ENCODE measurements at places on chromosomes 6 and 20.

DNA sequence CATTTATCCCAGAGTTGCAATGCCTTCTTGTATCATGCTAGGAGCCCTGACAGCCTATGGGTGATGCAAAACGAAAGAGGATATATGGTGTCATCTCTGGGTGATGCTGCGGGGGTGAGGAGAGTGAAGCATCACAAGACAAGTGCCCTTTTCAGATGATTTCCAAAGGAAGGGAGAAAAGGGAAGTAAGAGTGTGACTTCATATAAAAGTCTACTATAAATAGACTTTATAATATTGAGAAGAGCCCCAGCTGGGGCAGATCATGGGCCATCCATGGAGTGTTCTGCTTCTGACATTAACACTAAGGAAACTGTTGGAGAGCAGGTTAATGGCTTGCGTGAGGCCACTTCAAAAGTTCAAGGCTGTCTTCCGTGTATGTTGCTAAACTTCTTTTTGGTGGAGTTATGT lies 4.4 kb downstream of the CD83 start:
- DNase-seq: no peak

GRCh38 chr6:70221025-70221714 lies 81.7 kb downstream of the COL9A1 start:
- DNase-seq: no peak

- DNase-seq: no peak
Measured at GRCh38 chr6:169792306-169793015, 41.0 kb downstream of the ERMARD start.

GRCh38 chr6:3306848-3307247 lies 48.1 kb downstream of the PSMG4 start:
- no peak for DNase-seq

GRCh38 chr6:81751388-81752083 lies 945 bp downstream of the TENT5A start:
- no peak for DNase-seq

- DNase-seq: no peak
Measured at GRCh38 chr6:149013586-149014344, 266.9 kb downstream of the UST start.

DNA sequence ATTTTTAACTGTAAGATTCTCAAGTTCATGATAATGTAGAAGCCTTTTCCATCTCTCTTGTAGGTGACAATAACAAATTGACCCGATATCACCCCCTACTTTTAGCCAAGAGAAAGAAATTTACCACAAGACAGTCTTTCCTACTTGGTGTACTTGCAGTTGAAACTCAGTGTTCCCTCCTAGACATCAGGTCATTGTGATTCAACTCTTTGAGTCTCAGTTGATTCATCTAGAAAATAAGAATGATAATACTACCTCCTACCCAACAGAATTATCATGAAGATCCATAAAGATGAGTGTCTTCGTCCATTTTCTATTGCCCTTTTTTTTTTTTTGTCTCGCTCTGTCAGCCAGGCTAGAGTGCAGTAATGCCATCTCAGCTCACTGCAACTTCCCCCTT lies 51.3 kb upstream of the TRERF1 start:
- DNase-seq: no peak

GRCh38 chr20:23270382-23270911 lies 80.1 kb upstream of the NXT1 start:
- DNase-seq: no peak

DNA sequence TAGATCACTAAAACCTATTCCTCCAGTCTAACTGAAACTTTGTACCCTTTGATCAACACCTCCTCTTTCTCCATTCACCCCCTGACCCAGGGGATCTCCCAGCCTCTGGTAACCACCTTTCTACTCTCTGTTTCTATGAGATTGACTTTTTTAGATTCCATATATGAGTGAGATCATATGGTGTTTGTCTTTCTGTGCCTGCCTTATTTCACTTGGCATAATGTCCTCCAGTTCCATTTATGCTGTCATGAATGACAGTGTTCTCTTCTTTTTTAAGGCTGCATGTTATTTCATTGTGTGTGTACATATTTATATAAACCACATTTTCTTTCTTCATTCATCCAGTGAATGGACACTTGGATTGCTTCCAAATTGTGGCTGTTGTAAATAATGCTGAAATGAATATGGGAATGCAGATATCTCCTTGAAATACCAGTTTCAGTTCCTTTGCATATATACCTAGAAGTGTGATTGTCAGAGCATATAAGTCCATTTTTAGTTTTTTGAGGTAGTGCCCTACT lies 57.7 kb downstream of the DHX35 start:
- DNase-seq: peak; percentile 4

GRCh38 chr6:13559251-13559650 lies 15.2 kb upstream of the SIRT5 start:
- DNase-seq: no peak

DNA sequence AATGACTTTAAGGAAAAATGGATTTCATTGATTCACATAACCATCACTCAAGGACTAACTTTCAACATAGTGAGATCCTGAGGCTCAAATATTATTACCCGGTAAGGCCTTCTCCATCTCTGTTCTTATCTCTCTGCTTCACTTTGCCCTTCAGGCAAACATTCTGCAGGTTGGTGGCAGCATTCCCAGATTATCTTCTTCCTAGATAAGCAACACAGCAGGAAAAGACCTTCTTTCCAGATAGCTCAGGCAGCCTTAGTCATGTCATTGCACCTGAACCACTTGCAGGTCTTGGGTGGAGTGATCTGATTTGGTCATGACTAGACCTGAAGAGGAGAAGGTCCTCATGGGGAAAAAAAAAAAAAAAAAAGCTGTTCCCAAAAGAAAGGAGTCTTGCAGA lies 5.3 kb upstream of the HIVEP2 start:
- no peak for DNase-seq

DNA sequence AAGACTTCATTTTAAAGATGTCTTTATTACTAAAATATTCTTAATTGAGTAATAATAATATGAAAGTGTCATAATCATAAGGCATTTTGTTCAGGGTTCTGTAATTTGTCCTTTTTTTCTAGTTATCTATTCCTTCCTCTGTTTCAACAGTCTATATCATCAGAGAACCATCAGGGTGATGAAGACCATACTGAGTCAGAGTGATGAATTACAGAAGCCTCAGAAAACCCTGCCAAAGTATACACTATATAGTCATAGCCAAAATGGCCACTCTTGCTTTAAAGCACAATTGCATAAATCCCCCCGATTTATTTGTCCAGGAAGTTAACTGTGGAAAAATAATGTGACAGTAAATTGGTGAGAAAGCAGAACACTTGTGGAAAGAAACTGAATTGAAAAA lies 735.0 kb downstream of the EPHA7 start:
- no peak for DNase-seq

- no peak for DNase-seq
Measured at GRCh38 chr20:646868-647233, 6.1 kb downstream of the SRXN1 start.

DNA sequence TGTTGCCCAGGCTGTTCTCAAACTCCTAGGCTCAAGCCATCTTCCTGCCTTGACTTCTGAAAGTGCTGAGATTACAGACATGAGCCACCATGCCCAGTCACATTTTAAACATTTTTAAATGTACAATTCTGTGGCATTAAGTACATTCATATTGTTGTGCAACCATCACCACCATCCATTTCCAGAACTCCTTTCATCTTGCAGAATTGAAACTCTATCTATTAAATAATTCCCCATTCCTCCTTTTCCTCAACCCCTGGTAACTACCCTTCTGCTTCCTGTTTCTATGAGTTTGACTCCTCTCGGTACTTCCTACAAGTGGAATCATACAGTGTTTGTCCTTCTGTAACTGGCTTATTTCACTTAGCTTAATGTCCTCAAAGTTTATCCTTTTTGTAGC lies 103.8 kb upstream of the NAA20 start:
- no peak for DNase-seq

GRCh38 chr6:81937296-81937937 lies 184.9 kb upstream of the TENT5A start:
- no peak for DNase-seq

DNA sequence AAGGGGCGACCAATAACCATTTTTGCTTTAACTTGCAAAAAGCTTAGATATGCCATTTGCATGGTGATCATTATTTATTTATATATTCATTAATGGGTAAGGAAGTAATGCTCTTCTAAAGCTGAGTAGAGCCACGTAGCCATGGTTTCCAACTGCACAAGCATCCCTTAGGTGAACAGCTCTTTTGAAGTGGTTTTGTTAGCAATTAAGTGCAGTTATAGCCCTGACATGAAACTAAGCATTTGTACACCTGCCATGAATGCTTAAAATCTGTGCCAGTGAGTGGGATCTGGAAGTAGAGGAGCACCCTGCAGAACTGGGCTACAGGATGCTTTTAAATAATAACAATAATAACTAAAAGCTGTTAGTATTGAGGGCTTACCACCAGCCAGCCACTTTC lies 19.1 kb downstream of the TRAF3IP2 start:
- no peak for DNase-seq

DNA sequence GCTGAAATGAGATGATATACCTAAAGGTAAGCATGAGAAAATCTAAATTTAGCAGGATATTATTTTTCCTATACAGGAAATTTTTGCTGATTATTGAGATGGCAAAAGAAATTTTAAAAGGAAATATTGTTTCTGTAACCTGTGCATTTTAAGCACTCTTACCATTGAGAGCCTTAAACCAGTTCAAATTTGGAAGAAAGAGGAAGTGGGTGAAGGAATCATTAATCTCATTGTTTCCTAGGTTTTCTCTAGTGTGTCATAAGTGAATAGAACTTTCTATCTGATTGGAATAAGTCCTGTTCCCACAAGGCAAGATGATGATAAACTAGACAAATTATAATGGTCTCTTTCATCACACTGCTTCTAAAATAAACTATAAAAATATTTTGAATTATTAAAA lies 22.4 kb upstream of the FKBP1C start:
- no peak for DNase-seq

- DNase-seq: no peak
Measured at GRCh38 chr6:149500096-149500495, 15.3 kb upstream of the ZC3H12D start.

- DNase-seq: no peak
Measured at GRCh38 chr6:47235964-47236760, 73.5 kb downstream of the TNFRSF21 start.

GRCh38 chr6:87817183-87817582 lies 115.2 kb upstream of the AKIRIN2 start:
- no peak for DNase-seq

DNA sequence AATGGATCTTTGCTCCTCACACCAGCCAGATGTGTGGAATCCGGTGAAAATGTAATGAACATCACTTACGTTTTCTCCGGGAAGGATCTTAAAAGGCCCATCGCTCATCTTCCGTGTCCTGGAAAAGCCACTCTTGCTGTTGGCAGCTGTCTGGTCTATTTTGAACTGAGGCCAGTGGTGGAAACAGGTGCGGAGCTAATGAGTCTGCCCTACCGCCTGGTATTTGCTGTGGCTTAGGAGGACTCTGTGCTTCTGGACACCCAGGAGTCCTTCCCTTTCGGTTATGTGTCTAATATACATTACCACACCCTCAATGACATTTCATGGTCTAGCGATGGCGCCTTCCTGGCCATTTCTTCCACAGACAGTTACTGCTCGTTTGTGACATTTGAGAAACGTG lies 264.2 kb upstream of the PREP start:
- no peak for DNase-seq

GRCh38 chr6:67541586-67541985 lies 1093.5 kb upstream of the ADGRB3 start:
- no peak for DNase-seq

- DNase-seq: no peak
Measured at GRCh38 chr20:15332711-15333160, 995.3 kb upstream of the FLRT3 start.

DNA sequence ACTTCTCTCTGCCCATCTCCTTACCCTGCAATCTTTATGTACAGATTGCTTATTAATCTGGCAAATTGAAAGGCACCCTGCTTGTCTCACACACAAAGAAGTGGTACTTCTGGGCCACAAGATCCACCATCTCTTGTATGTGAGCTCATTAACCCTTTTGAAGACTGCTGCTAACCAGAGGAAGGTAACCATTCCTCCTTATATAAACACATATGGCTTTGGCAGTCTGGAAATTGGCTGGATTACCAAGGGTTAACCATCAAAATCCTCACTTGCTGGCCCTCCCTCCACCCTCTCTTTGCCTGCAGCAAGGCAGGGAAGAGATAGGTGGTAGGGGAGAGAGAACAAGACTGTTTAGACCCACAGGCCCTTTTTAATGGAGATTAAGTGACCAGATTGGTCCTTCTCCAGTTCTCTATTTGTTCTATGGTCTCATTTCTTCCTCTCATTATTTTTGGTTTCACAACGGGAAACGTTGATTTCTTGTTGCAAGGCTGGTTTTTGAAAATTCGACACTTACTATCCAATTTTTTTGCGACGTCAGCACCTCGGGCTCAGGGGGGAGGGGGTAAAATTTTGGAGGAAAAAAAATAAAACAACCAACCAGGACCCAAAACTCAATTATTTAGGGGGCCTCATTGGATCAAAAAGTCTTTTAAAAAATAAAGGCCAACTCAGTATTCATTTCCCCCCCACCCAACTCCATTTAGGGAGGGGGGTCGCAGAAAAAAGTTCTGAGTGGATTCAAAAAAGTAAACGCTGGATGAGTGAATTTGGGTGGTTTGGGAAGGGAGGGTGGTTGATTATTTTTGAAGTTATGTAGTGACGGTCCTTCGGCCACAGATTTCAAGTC lies 859 bp downstream of the PPP1R10 start:
- DNase-seq: no peak

DNA sequence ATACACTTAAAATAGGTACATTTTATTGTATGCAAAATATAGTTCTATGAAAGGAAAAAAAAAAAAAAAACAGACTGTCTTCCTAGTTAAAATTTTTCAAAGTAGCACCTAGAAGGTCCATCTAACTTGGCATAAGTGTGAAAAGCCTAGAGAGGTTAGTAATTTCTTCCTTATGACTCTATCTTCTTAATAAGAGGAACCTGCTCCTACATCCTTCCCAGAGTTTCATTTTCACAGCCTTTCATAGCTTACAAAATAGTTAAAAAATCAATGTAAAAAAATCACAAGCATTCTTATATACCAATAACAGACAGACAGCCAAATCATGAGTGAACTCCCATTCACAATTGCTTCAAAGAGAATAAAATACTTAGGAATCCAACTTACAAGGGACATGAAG lies 28.8 kb downstream of the OGFRL1 start:
- DNase-seq: no peak

DNA sequence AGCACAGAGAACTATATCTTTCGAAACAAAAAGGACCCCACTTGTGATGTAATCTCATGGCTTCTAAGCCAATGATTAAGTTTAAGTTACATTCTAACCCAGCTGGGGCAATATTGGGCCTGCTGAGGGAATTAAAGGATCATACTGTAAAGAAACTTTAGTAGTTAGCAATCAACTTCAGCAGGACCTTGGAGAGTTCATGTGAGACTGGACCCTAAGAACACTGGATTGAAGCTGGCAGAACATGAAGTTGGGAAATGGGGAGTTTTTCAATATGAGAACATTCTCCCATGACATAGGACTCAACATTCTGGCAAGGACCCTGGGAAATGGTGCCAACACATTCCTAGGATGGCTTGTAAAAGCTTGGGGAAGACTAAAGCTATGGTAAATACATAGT lies 516.2 kb downstream of the PKHD1 start:
- no peak for DNase-seq
